ENCODE measurements at places on chromosomes 1 and 21.

DNA sequence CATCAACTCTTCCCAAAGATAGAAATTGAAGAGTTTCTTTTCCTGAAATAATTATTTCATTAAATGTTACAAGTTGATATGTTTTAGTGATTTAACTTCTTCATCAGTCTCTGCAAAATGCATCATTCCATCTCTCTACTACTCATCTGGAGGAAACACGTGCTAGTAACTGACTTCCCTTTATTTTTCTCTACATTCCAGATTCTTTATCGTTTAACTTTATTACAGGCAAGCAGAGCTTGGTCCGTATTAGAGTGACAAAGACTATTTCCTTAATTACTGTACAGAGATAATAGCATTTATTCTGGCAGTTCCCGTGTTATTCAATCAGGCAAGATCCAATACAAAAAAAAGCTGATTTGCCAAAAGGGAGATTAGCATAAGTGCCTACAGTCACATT is 88.6 kb downstream of the TM2D1 start:
- DNase-seq = no peak

DNA sequence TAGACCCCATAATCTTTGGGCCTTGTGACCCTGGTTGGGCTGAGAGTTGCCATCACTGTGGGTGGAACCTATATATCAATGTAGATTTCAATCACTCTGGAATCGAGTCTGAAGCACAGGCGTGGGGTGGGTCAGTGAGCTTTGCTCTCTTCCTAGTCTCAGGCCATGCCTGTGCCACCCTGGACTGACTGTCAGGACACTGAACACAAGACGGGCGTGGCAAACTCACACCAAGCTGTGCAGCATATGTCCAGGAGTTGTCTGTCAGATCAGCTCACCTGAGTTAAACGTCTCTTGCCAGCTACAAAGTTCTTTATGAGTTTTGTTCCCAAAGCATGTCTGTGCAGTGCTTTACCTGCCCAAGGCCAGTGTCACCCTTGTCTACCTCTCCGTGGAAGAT is 30.9 kb upstream of the ALPL start:
- DNase-seq = no peak

DNA sequence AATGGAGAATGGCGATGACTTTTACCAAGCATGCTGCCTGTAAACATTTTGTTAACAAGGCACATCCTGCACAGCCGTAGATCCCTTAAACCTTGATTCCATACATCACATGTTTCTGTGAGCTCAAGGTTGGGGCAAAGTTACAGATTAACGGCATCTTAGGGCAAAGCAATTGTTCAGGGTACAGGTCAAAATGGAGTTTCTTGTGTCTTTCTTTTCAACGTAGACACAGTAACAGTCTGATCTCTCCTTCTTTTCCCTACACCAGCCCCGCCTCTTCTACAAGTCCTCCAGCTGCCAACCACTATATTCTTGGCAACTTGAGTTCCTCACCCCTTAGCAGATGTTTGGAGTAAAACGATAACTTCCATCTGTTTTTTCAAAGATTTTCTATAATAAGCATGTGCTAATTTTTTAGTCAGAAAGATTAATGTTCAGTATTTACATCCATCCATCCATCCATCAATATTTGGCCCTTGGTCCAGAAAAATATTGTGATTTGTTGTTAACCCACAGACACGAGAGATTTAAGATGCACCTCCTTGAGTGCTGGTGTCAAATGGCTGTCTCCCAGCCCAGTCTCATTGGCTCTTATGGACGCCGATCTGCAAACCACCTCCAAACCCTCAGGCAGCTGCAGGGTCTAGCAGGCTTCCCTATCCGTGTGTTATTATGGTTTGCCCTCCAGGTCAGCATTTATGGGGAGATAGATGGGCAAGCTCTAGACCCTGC is 3.8 kb downstream of the DNALI1 start:
- DNase-seq = no peak

GRCh38 chr1:71921204-71921603 is 361.1 kb downstream of the NEGR1 start:
- no peak for DNase-seq

DNA sequence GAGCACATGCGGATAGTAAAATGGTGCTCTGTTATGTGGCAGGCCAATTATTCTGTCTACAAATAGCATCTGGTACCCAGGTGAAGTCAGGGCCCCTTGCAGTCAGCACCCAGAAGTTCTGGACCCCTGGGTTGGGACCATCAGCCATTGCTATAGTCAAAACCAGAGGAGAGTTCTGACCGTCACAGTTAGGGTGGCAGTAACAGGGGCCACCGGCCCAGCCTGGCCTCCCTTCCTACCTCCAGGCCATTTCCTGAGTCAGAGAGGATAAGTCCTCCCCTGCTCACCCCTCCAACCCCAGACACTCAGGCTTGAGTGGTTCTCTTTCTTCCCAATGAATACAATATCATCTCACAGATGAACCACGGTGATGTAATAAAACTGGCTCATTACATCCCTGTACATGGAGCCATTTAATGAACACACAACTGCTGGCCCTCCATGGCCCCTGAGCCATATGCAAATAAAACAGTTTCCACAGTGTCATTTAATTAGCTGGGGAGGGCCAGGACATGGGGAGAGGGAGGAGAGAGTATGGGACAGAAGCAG is 673.6 kb downstream of the MATN1 start:
- no peak for DNase-seq

GRCh38 chr1:20666804-20667203 is 5.6 kb upstream of the DDOST start:
- DNase-seq = no peak

GRCh38 chr1:109386054-109386717 is 11.5 kb downstream of the SORT1 start:
- no peak for DNase-seq

DNA sequence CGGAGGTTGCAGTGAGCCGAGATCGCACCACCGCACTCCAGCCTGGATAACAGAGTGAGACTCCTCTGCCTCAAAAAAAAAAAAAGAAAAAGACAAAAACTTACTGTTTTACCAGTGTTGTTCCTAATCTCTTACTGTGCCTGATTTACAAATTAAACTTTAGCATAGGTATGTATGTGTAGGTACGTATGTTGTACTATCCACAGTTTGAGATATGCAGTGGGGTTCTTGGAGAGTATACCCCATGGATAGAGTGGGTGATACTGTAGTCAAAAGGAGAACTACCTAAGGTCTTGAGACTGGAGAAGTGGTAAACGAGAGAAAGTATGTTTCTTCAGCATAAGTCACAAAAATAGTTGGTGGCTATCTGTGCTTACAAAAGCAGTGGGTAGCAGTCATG is 38.6 kb downstream of the RNF11 start:
- no peak for DNase-seq

Data from cerebellum (tissue), 4 donors.